ENCODE measurements at places on chromosomes 12 and 14. TPM values are rescaled to one million over a fixed set of nuclear protein-coding genes. Genes with fewer than 3 reads are reported as not detected.

- DNase-seq: peak; percentile 60
Measured at GRCh38 chr12:49825971-49826421, 2.2 kb downstream of the NCKAP5L start.

GRCh38 chr12:26874501-26875296, 41.7 kb upstream of the ITPR2 start:
- DNase-seq: no peak

SYT1 gene
- polyA plus RNA-seq: 0.90 TPM

TPCN1 gene
- 12.1 TPM for polyA plus RNA-seq

GRCh38 chr14:69484444-69485314, at the start of gene PLEKHD1:
Gene PLEKHD1 (plus strand): TSS chr14:69484728. CDS start chr14:69484966, 238 bp downstream.
- no peak for DNase-seq

- no peak for DNase-seq
Measured at GRCh38 chr12:61713121-61713520, 547.1 kb upstream of the USP15 start.

DNA sequence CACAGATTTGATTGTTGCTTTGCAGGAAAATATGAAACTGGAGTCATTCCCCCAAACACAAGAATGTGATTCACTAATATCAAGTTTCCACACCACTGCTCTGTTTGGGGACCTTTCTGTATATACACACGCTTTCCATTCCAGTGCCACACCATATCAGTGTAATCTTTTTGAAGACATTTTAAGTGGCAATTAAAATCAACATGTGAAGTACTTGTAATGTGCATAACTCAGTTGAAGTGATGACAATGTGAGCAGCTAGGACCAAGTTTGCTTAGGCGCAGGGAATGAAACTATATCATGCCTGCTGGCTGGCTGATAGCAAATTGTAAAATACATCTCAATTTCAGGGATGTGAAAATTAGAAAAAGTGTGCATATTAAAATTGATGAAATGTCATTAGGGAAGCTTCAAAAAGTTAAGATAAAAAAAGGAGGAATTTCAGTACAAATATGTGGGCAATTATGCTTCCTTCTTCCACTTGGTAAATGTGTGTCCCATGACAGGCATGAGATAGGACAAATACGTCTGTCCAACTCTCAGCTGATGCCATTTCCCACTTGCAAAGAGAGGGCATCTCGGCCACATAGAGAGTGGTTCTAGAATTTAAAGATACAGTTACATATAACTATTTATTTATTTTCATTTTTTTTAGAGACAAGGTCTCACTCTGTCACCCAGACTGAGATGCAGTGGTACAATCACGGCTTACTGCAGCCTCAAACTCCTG, 43.7 kb downstream of the HSPB8 start:
- no peak for DNase-seq

- DNase-seq: no peak
Measured at GRCh38 chr14:58760121-58760520, 122.4 kb downstream of the DACT1 start.

CLEC4C gene
- not detected for polyA plus RNA-seq

All from fibroblast of lung (primary cell).